ENCODE measurements at places on chromosomes 5 and 9.

DNA sequence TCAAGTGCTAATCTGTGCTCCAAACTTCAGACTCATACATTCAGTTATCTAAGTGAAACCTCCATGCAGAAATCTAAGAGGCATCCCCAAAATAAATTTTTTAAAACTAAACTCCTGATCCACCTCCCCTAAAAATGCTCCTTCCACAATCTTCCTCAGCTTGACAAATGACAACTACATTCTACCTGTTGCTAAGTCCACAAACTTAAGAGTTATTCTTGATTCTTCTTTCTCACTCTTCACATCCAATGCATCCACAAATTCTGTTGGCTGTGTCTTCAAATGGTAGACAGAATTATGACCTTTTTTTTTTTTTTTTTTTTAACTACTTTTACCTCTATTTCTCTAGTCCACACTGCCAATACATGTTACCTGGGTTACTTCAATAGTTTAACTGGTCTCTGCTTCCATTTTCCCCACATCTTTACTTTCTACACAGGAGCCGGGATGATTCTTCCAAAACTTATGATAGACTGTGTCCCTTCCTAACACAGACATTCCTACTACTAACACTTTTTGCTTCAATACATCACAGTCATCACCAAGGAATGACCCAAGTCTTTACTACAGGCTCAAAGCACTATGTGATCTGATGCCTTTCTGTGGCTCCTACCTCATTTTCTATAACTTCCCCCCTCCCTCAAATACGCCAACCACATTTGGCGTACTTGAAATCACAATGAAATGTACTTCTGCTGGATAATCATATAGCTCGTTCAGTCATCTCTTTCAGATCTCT lies 143.6 kb downstream of the PDE4D start:
- DNase-seq = no peak

- no peak for DNase-seq
Measured at GRCh38 chr9:136690806-136691261, 3.6 kb upstream of the AGPAT2 start.

GRCh38 chr5:23742701-23743100 lies 235.3 kb downstream of the PRDM9 start:
- DNase-seq = peak; percentile 28

DNA sequence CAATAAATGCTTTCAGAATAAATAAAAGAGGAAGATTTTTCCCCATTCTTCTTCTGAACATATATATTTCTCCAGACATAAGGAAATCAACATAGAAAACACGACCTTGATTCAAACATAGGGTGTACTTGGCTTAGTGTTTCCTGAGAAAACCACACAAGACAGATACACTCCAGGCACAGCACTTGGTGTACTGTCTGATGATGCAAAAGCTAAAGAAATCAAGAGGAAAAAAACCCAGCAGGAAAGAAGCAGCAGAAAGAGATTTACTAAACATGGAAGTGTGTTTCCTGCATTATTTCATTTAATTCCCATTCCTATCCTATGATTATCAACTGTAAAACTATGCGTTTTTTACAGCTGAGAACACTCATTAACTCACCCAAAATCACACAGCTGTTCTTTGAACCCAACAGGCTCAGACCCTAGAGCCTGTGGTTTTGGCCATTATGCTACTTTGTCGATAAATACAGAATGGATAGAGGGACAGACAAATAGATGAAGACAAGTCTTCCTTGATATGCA lies 46.1 kb downstream of the NIPAL4 start:
- DNase-seq = no peak

DNA sequence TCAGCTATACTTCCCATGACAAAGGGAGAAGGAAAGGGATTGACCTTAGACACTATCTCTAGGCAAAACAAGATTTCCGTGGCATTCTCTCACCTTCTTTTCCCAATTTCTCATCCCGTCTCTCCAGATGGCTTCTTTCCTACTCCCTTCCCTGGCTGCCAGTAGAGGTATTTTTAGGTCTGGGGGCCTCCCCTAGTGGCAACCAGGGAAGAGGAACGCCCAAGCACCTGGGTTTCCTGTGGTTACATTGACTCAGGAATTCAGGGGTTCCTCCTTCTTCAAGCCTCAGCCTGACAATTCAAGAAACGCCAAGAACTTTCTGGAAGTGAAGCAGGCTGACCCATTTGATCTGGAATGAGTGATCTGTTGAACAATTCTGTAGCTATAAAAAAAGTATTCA lies 111.5 kb upstream of the OSMR start:
- no peak for DNase-seq

GRCh38 chr5:173327948-173328843 lies at the start of gene STC2:
Gene STC2, minus strand, starts transcription at chr5:173328414. Its CDS starts 221 bp downstream, at chr5:173328193.
- DNase-seq = no peak

- DNase-seq = no peak
Measured at GRCh38 chr9:114178756-114179450, 23.6 kb downstream of the COL27A1 start.

DNA sequence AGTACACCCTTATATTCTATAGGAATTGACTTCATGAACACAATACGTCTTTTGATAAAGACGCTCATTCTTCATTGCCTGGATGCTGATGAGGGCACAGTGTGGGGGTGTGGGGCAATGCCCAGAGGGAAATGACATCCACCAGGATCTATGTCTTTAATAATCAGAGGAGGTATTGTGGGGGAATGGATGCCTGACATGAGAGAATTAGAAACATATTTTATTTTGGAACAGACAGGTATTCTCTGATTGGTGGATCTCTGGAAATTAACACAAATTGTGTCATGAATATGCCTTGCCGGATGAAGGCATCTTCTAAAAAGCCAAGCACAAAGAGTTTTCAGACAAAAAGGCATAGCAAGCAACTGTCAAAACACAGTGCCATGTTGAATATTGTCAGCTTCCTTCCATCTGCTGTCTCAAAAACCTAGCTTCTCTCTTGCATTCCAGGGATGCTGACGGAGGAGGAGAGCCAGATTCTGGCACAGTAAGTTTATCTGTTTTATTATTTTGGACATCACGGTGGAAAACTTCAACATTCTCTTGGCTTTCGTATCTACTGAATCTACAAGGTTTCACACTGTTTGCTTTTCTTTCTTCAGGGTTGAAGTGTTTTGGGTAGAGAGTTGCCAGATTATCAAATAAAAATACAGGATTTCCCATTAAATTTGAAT lies 3.9 kb upstream of the C5orf58 start:
- no peak for DNase-seq

DNA sequence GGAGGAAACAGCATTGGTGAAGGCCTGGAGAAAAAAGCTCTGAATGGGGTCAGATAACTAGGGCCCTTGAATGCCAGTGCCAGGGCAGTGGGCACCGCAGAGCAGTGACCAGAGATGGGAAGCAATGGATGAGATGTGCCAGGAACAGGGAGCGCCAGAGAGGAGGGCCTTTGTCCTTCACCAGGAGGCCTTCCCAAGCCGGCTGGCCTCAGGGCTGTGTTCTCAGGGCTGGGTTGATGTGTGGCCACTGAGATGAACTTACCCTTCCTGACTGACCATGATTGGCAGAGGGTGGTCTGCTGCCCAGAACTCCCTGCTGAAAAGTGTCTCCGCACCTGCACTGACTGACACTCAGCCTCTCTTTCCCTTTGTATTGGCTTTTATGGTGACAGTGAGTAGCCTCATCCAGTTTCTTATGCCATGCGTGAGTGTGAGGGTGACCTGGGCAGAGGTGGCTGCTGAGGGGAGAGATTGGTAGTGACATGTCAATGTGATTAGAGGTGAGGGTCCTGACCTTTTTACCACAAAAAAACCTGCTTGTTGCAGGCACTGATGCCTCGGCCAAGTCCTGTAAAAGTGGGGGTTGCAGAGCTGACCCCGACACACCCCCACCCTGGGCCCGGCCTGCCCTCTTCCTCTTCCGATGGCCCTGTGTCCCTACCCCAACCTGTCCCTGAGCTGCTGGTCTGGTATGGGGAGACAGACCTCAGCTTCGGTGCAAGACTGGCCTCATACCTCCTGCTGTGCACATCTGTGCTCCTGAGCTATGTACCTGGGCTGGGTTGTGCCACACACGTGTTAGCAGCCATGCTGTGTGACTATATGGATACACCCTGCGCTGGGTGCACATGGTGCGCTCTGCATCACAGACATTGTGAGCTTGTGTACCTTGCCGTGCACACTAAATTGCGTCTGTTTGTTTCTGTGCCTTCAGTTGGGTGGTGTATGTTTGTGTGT lies 57.1 kb upstream of the PSD2 start:
- no peak for DNase-seq

- no peak for DNase-seq
Measured at GRCh38 chr5:62974623-62975022, 396.0 kb downstream of the LRRC70 start.

DNA sequence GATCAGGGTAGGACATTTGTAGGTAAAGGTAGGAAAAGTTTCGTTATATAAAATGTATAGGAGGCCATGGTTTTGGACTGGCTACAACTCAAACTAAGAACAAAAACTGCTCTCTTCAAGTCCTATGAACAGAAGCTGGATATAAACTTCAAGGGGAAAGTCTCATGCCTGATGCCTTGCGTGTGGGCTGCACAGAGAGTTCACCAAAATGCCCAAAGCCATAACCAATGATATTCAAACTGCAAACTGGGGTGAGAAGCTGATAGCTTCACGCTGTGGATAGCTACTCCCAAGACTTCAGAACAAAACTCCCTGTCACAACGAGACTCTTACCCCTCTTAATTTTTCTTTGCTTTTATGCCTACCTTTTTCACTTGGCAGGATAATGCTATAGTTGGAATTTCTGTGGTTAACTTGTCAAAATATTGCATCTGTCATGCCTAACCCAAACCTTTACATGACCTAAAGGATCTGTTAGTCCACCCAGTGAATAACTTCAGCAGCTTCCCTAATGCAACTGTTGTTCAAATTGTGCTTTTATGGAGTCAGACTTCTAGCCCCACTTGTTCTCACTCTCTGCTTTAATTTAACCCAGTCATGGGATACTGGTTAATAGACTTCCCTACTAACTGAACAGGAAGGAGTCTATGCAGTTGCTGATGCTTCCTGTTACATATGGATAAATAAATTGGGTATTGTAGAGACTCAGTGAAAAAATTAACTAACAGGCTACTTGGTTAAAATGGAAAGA lies 71.9 kb downstream of the SFXN1 start:
- DNase-seq = no peak

DNA sequence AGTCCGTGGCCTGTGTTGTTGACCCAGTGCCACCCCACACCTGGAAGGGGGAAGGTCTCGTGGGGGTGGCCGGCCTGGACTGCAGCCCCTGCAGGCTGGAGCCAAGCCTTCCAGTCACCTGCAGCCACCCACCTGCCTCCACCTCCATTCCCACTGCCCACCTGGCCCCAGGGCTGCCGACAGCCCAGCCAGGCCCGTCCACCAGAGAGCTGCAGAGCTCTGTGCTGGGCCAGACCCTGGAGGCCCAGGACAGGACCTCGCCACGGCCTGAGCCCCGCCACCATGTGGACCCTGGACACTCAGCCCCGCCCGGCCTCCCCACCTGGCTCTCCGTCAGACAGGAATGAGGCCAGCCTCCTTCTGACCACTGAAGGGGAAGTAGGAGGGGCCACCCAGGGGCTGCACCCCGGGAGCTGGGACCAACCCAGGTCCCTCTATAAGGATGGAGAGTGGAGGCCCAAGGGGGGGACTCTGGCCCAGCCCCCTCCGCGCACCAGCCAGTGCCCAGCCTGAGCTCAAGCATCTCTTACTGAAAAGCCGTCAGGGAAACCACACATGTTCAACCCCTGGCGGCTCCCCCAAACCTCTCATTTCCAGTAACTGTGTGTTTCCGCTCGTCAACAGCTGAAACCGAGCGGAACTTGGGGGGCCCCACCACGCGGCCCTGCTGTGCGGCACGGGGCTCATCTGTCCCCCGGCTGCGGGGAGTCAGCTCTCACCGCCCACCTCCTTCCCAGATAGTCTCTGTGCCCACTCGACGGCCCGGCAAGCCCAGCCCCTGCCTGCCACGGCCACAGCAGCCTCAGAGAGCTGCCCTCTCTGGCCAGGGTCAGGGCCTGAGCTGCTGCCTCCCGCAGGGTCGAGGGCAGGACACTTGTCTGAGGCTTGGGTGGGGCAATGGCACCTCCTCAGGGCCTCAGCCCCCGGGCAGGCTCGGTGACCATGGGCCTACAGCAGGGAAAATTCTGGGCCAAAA lies 12.8 kb downstream of the NOTCH1 start:
- no peak for DNase-seq

- no peak for DNase-seq
Measured at GRCh38 chr5:76791461-76791860, 27.4 kb upstream of the F2RL1 start.

GRCh38 chr5:165143741-165144140 lies 1638.3 kb downstream of the MAT2B start:
- no peak for DNase-seq

DNA sequence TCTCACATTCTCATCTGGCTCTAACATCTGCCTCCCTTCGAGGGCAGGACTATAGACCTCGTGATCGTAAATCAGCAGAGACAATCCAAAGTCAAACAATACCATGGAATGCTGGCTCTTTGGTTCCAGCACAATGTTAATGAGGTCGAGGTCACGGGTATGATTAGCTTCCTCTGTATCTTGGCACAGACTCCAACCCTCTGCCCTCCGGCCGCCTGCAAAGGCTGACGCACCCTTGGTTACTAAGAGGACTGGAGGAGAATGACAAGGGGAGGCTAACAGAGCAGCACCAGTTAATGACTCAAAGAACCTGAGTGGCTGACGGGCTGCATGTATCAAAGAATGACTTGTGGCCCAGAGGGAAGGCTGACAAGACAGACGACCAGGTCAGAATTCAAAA lies 10.1 kb downstream of the LHFPL2 start:
- peak; percentile 84 for DNase-seq

DNA sequence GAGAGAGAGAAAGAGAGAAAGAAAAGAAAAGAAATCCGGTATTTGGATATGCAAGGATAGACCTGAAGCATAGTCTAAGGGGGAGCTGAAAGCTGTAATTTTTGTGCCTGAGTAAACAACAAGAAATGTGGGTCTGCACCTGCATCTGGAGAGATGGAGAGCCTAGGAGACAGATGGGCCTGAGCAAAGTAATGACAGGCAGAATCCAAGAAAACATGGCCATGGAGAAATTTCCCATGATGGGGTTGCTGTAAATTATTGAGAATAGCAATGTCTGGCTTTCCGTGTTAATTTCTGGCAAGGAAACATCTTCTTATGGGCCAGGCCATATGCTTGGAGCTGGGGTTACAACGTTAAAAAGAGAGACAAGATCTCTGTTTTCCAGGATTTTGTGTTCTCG lies 40.2 kb downstream of the YIPF5 start:
- DNase-seq = no peak

DNA sequence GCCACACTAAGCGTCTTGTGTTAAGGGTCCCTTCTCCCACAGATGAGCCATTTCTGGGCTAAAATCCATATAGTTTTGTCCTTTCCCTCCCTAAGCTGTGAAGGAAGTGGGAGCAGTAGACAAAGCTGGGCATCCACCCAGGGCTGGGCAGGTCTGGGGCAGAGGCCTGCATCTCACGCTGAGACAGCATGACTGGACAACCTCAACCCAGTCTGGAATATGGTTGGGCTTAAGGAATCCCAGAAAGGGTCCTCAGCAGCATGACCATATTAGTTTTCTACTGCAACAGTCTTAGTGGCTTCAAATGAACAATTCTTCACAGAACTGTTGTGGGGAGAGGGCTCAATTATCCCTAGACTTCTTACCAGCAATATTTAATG lies 173.8 kb downstream of the AUH start:
- DNase-seq = no peak
